Endothelial cell (in vitro differentiated cells): ENCODE measurements at places on chromosomes 11 and 22. TPM values are rescaled to one million over a fixed set of nuclear protein-coding genes. Genes with fewer than 3 reads are reported as not detected.
A peak's percentile ranks its signal among the peaks of the same experiment; 100 is the strongest.

The ALDH3B2 gene
- total RNA-seq: 0.72 TPM

- no peak overlapping the region for H3K4me3 ChIP-seq
- DNase-seq: no peak
- H3K4me1 ChIP-seq: peaks cover 9% of the 10 kb centered on the region
- no peak overlapping the region for H3K27ac ChIP-seq
- H3K27me3 ChIP-seq: peaks cover 2% of the 10 kb centered on the region
- no peaks in the 10 kb centered on the region for H3K36me3 ChIP-seq
Observed at GRCh38 chr11:126165311-126165720, 46.1 kb downstream of the RPUSD4 start.

DNA sequence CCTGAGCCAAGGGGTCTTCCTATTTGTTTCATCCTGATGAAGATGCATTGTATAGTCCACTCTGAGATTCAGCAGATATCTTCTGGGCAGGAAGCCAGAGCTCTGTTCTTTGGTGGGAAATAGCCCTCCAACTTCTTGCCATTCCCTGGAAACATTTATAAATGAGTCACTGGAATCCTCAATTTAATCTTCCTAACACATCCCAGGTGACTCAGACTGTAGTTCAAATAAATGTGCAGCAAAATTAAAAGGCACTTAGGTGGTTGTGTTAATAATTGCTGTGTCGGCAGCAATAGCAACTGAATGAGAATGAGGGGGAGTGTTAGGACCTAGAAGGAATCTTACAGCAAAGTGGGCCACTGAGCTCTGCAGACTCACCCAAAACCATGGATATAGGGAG lies 108.6 kb downstream of the INSC start:
- no peaks in the 10 kb centered on the region for H3K27me3 ChIP-seq
- H3K36me3 ChIP-seq: no peaks in the 10 kb centered on the region
- no peak for DNase-seq
- H3K4me1 ChIP-seq: peaks cover 7% of the 10 kb centered on the region
- no peak overlapping the region for H3K4me3 ChIP-seq

The C11orf87 gene
- 0.46 TPM for total RNA-seq

The CRYBA4 gene
- total RNA-seq: 0.46 TPM

The PLAAT3 gene
- 14.1 TPM for total RNA-seq

DNA sequence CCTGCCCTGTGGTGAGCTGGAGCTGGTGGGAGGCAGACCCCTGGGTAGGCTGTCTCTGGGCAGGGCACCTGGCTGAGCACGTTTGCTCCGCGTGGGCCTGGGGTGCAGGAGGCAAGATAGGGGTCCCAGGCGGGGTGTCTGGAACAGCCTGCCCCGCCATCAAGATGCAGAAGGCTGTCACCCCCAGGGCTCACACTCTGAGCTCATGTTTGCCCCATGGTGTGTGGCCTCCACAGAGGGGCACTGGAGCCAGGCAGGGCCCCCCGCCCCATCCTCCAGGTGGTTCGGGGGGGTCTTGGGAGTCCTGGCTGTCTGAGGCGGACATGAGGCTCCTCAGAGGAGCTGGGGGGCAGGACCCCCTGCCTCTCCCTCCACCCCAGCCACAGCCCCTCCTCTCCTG lies 28.9 kb upstream of the CARS1 start:
- H3K27me3 ChIP-seq: peaks cover 6% of the 10 kb centered on the region
- no peak overlapping the region for H3K27ac ChIP-seq
- H3K36me3 ChIP-seq: peaks cover 7% of the 10 kb centered on the region
- no peaks in the 10 kb centered on the region for H3K4me1 ChIP-seq

GRCh38 chr11:43723617-43724016 lies 43.1 kb downstream of the HSD17B12 start:
- no peaks in the 10 kb centered on the region for H3K27me3 ChIP-seq
- H3K4me3 ChIP-seq: no peak overlapping the region
- DNase-seq: no peak

The CRYBB2 gene
- 1.9 TPM for total RNA-seq

GRCh38 chr11:60899046-60899936 lies 7.1 kb downstream of the PRPF19 start:
- H3K27me3 ChIP-seq: no peaks in the 10 kb centered on the region
- no peak overlapping the region for H3K27ac ChIP-seq
- H3K4me1 ChIP-seq: peaks cover 4% of the 10 kb centered on the region
- no peak overlapping the region for H3K4me3 ChIP-seq
- DNase-seq: peak; percentile 62
- peaks cover 52% of the 10 kb centered on the region for H3K36me3 ChIP-seq

The SCN2B gene
- total RNA-seq: not detected

GRCh38 chr11:34344410-34344767 lies 13.4 kb downstream of the ABTB2 start:
- H3K36me3 ChIP-seq: peaks cover 20% of the 10 kb centered on the region
- H3K27ac ChIP-seq: no peak overlapping the region
- peaks cover 1% of the 10 kb centered on the region for H3K27me3 ChIP-seq
- peaks cover 37% of the 10 kb centered on the region for H3K4me1 ChIP-seq
